ENCODE measurements at places on chromosomes 3 and 15. TPM values are rescaled to one million over a fixed set of nuclear protein-coding genes. Genes with fewer than 3 reads are reported as not detected.

DNA sequence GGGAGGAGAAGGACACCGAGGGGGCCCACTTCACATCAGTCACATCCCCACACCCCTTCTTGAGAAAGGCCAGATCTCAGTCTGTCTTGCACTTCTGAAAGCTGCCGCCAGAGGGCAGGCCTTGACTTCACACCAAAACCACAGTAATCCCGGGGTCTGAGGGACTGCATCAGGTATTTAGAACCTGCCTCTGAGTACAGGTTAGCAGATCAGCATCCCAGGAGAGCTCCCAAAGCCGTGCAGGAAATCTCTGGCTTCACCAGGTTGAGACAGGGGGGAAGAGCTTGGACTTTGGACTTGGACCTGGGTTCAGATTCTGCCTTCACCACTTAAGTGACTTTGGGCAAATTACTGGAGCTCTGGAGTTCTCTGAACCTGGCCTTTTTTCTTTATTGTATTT, 50.3 kb downstream of the LHFPL4 start:
- H3K4me3 ChIP-seq = no peak overlapping the region
- H3K27ac ChIP-seq = no peak overlapping the region
- peaks cover 54% of the 10 kb centered on the region for H3K27me3 ChIP-seq
- no peaks in the 10 kb centered on the region for H3K36me3 ChIP-seq
- H3K4me1 ChIP-seq = no peaks in the 10 kb centered on the region

DNA sequence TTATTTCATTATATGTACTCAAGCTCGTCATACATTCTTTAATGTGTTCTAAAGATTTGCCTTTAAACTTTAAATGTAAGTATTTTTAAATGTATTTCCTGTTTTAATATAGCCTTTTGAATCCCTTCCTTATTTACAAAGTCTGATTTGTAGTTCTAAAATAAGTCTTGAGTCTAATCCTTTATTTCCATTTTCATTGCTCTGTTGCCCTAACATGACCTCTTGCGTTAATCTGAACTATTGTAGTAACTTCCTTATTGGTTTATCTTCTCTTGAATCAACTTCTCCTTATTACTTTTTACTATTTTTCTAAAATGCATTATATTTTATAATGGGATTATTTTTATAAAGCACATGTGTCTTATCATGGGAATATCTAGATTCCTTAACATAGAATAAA, 24.0 kb downstream of the KNL1 start:
- no peak overlapping the region for H3K4me3 ChIP-seq
- H3K4me1 ChIP-seq = no peaks in the 10 kb centered on the region
- H3K27me3 ChIP-seq = no peaks in the 10 kb centered on the region
- no peak overlapping the region for H3K27ac ChIP-seq
- no peaks in the 10 kb centered on the region for H3K36me3 ChIP-seq

GRCh38 chr3:162780313-162780712, 1283.7 kb downstream of the OTOL1 start:
- H3K4me3 ChIP-seq = no peak overlapping the region
- no peaks in the 10 kb centered on the region for H3K36me3 ChIP-seq
- no peaks in the 10 kb centered on the region for H3K4me1 ChIP-seq
- H3K27ac ChIP-seq = no peak overlapping the region
- peak; percentile 11 for DNase-seq

The GAP43 gene
- polyA plus RNA-seq = 39.3 TPM

- H3K27ac ChIP-seq = no peak overlapping the region
- peaks cover 5% of the 10 kb centered on the region for H3K4me1 ChIP-seq
- no peaks in the 10 kb centered on the region for H3K36me3 ChIP-seq
- no peaks in the 10 kb centered on the region for H3K27me3 ChIP-seq
- DNase-seq = no peak
These were observed 239.8 kb upstream of the AGTR1 start for GRCh38 chr3:148457886-148458285.

- no peak overlapping the region for H3K27ac ChIP-seq
- H3K4me1 ChIP-seq = peaks cover 2% of the 10 kb centered on the region
- DNase-seq = no peak
- peaks cover 7% of the 10 kb centered on the region for H3K36me3 ChIP-seq
These were observed 45.2 kb downstream of the ZNF710 start for GRCh38 chr15:90046289-90046688.

- no peak overlapping the region for H3K4me3 ChIP-seq
- no peaks in the 10 kb centered on the region for H3K4me1 ChIP-seq
- H3K27me3 ChIP-seq = no peaks in the 10 kb centered on the region
- no peaks in the 10 kb centered on the region for H3K36me3 ChIP-seq
- H3K27ac ChIP-seq = no peak overlapping the region
These were observed 198.5 kb upstream of the RARB start for GRCh38 chr3:25229586-25229985.

DNA sequence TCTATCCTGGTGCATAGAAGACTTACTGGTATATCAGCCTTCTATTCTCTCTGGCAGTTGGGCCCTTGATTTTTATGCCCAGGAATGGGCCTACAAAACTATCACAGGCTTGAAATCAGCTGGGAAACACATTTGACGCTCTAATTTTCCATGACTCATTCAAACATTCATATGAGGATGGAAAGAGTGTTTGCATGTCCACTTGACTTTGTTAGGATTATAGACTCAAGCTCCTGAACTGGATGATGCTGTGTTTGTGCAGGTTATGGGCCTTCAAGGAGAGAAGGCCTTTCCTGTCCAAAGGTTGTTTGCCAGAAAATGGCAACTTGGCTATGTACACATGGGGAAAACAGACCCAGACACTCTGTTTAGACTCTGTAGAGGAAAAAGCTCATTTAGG, 219.9 kb downstream of the GAP43 start:
- no peak overlapping the region for H3K4me3 ChIP-seq
- no peaks in the 10 kb centered on the region for H3K36me3 ChIP-seq
- peak; percentile 9 for DNase-seq
- no peaks in the 10 kb centered on the region for H3K4me1 ChIP-seq
- no peak overlapping the region for H3K27ac ChIP-seq

GRCh38 chr15:53323191-53323590, 436.3 kb downstream of the WDR72 start:
- H3K27me3 ChIP-seq = no peaks in the 10 kb centered on the region
- peak; percentile 9 for DNase-seq
- H3K27ac ChIP-seq = no peak overlapping the region
- H3K4me1 ChIP-seq = no peaks in the 10 kb centered on the region
- H3K36me3 ChIP-seq = no peaks in the 10 kb centered on the region
- H3K4me3 ChIP-seq = no peak overlapping the region

The DPPA2 gene
- polyA plus RNA-seq = 0.03 TPM

GRCh38 chr3:104746056-104746455, 620.7 kb upstream of the ALCAM start:
- no peak overlapping the region for H3K27ac ChIP-seq
- no peaks in the 10 kb centered on the region for H3K36me3 ChIP-seq
- DNase-seq = no peak
- no peaks in the 10 kb centered on the region for H3K4me1 ChIP-seq

GRCh38 chr3:80192936-80193335, 425.1 kb upstream of the ROBO1 start:
- no peak overlapping the region for H3K27ac ChIP-seq
- no peaks in the 10 kb centered on the region for H3K27me3 ChIP-seq
- no peaks in the 10 kb centered on the region for H3K4me1 ChIP-seq
- DNase-seq = no peak
- no peak overlapping the region for H3K4me3 ChIP-seq
- no peaks in the 10 kb centered on the region for H3K36me3 ChIP-seq

The SLC24A5 gene
- not detected for polyA plus RNA-seq

DNA sequence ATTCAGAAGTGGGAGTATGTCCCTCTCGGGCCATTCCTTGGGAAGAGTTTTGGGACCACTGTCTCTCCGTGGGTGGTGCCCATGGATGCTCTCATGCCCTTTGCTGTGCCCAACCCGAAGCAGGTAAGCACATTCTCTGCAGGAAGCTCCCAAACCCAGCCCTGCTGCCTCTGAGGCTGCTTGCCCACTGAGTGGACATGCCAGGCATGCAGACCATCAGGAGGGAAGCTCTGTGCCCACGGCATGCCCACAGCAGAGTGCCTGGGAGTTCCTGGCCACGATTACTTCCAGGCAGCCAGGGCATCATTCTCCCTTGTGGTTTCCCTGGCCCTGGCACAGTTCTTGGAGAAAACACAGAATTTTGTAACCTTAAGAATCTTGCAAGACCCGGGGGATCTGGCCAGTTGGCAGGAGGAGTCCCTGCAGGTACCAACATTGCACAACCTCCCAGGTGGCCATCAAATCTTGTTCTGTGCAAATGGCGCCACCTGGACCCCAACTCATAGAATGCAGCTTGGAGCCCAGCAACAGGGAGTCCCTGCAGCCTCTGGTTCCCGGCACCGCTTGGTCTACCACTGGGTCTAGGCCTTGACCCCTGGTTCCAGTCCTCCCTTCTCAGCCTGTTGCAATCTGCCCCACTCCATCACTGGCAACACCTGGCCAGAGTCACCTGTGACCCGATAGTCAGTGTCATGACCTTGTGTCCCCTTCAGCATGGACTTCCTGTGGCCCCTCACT, 20.4 kb downstream of the FAH start:
- H3K4me3 ChIP-seq = no peak overlapping the region
- H3K27me3 ChIP-seq = no peaks in the 10 kb centered on the region
- no peak overlapping the region for H3K27ac ChIP-seq

The MAP3K13 gene
- polyA plus RNA-seq = 52.3 TPM

- no peak overlapping the region for H3K4me3 ChIP-seq
- peaks cover 3% of the 10 kb centered on the region for H3K27me3 ChIP-seq
- H3K4me1 ChIP-seq = no peaks in the 10 kb centered on the region
- no peaks in the 10 kb centered on the region for H3K36me3 ChIP-seq
- DNase-seq = no peak
These were observed 343.9 kb downstream of the ARRDC4 start for GRCh38 chr15:98304371-98304770.

DNA sequence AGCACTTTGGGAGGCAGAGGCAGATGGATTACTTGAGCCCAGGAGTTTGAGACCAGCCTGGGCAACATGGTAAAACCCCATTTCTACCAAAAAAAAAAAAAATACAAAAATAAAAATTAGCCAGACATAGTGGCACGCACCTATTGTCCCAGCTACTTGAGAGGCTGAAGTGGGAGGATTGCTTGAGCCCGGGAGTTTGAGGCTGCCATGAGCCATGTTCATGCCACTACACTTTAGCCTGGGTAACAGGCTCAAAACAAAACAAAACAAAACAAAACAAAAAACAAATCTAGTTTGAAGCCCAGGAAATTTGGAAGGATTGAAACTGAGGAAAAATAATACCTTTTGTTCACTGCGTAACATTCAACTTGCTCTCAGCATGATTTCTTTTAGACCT, 16.6 kb downstream of the TMOD3 start:
- H3K36me3 ChIP-seq = no peaks in the 10 kb centered on the region
- H3K27ac ChIP-seq = no peak overlapping the region
- peaks cover 27% of the 10 kb centered on the region for H3K4me1 ChIP-seq
- no peak overlapping the region for H3K4me3 ChIP-seq
- H3K27me3 ChIP-seq = no peaks in the 10 kb centered on the region

The VEPH1 gene
- 0.63 TPM for polyA plus RNA-seq

The NR1I2 gene
- 89.1 TPM for polyA plus RNA-seq

The DUOXA2 gene
- polyA plus RNA-seq = not detected

DNA sequence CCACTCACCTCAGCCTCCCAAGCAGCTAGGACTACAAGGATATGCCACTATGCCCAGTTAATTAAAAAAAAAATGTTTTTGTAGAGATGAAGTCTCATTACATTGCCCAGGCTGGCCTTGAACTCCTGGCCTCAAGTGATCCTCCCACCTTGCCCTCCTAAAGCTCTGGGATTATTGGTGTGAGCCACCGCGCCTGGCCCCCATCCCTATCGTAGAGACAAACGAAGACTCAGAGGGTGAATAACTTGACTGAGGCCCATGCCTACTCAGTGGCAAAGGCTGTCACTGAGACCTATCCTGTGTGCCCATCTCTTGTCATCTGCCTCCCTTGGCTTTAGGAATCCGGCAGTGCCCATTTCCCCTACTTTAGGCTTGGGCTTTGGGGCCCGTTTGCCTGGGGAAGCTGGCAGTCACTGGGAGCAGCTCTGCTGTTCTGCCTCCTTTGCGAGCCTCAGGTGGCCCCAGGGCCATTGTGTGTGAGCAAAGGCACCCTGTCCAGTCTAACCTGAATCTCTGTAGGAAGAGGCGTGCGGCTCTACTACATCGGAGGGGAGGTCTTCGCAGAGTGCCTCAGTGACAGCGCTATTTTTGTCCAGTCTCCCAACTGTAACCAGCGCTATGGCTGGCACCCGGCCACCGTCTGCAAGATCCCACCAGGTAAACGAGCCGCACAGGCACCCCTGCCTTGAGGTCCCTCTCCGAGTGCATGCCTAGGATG, 70.1 kb downstream of the AAGAB start:
- H3K4me3 ChIP-seq = no peak overlapping the region
- H3K4me1 ChIP-seq = no peaks in the 10 kb centered on the region
- DNase-seq = no peak
- H3K36me3 ChIP-seq = peaks cover 80% of the 10 kb centered on the region
- H3K27me3 ChIP-seq = no peaks in the 10 kb centered on the region

GRCh38 chr3:117955196-117955595, 1079.5 kb downstream of the IGSF11 start:
- H3K4me1 ChIP-seq = no peaks in the 10 kb centered on the region
- H3K4me3 ChIP-seq = no peak overlapping the region
- H3K36me3 ChIP-seq = no peaks in the 10 kb centered on the region
- DNase-seq = no peak
- H3K27ac ChIP-seq = no peak overlapping the region

DNA sequence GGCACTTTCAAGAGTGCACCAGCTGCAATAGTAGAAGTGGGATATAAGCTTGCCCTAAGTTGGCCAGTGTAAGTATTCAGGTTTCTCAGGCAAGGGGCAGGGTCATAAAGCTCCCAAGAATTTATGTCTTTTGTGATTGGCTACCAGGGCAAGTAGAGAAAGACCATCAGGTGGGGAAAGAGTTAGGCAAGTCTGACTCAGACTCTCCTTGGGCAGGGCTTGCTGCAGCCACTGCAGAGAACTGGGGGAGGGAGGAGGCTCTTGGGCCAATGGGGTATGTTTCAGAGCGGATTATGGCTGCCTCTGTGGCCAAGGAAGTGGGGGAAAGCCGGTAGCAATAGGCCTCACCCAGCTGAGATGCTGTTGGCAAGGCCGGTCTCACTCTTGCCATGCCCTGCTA, 44.6 kb upstream of the SLC25A36 start:
- no peak for DNase-seq
- no peaks in the 10 kb centered on the region for H3K27me3 ChIP-seq

The SERPINI2 gene
- 0.09 TPM for polyA plus RNA-seq

- no peak for DNase-seq
- no peaks in the 10 kb centered on the region for H3K27me3 ChIP-seq
- no peaks in the 10 kb centered on the region for H3K36me3 ChIP-seq
- no peaks in the 10 kb centered on the region for H3K4me1 ChIP-seq
- no peak overlapping the region for H3K4me3 ChIP-seq
These were observed 42.2 kb downstream of the SV2B start for GRCh38 chr15:91142106-91142744.

DNA sequence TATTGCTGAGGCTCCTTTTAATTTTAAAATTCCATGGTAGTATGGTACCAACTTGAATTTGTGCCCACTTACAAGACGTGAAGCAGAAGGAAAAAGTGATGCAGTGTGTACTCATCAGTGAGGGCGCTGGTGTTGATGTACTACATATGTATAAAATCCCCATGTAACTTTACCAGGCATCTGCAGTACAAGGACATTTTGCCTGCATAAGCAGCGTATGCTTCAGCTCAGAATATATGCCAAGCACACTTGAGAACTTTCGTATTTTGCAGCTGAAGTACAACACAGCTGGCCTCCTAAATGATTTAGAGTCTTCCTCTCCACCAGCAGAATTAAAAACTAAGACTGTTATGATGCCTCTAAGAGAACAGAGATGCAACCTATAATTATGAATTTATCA, 108.9 kb downstream of the RYR3 start:
- H3K36me3 ChIP-seq = no peaks in the 10 kb centered on the region
- no peak for DNase-seq
- no peak overlapping the region for H3K4me3 ChIP-seq
- no peak overlapping the region for H3K27ac ChIP-seq
- no peaks in the 10 kb centered on the region for H3K4me1 ChIP-seq
- H3K27me3 ChIP-seq = no peaks in the 10 kb centered on the region

All from large intestine (tissue), 12 donors.